ENCODE measurements at places on chromosomes 7 and 10. TPM values are rescaled to one million over a fixed set of nuclear protein-coding genes. Genes with fewer than 3 reads are reported as not detected.
A peak's percentile ranks its signal among the peaks of the same experiment; 100 is the strongest.

Gene SPDYE16
- total RNA-seq: not detected

Gene SPDYE2
- total RNA-seq: not detected

Gene MKI67
- total RNA-seq: 242 TPM

Gene ZNF365
- total RNA-seq: 0.56 TPM

Gene ATOH7
- not detected for total RNA-seq

Gene UTF1
- total RNA-seq: not detected

Gene INPP5A
- total RNA-seq: 21.8 TPM

- DNase-seq: no peak
Measured at GRCh38 chr10:95513941-95514392, 47.2 kb downstream of the SORBS1 start.

GRCh38 chr10:58457761-58458616 lies 54.7 kb upstream of the BICC1 start:
- DNase-seq: peak; percentile 73

- DNase-seq: no peak
Measured at GRCh38 chr10:74415146-74415839, 264.3 kb downstream of the ADK start.

GRCh38 chr10:86851328-86852207 lies 95.1 kb downstream of the BMPR1A start:
- DNase-seq: peak; percentile 84

- DNase-seq: no peak
Measured at GRCh38 chr7:77685233-77685632, 11.0 kb upstream of the RSBN1L start.

DNA sequence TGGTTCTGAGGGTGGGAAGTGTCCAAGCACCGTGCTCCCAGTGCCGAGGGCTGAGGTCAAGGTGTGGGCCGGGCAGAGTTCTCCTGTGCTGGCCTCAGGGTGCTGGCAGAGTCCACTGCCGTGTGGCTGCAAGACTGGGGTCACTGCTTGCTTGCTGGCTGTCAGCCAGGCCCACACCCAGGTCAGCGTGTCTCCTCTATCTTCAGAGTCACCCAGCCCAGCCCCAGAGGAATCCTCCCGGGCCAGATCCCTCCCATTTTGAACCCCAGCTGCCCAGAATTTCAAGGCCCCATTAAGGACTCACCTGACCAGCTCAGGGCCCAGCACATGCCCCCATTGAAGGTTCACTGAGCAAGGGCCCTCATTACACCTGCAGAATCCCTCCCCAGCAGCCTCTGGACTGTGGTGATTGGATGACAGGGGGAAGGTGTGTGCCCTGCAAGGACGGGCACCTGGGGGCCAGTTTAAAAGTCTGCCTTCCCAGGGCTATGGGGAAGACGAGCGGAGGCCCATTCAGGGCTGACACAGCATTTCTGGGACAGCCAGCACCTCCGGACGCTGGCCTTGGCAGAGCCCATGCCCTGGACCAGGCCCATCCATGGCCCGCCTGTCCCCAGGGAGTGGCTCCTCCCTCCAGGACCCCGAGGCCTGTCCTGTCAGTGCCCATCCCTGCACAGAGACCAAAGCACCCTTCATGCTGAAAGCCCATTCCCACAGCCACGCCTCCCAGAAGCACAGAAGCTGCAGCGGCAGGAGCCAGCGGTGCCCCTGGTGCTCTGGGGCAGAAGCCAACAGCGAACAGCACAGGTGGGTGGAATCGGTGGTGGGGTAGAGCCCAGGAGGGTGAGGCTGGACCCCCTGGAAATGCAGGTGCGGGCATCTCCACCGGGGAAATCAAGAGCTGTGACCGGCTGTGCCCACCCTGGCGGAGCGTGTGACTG lies 45.1 kb upstream of the PPP2R2D start:
- DNase-seq: no peak

GRCh38 chr10:7950981-7951847 lies 103.3 kb upstream of the GATA3 start:
- no peak for DNase-seq

DNA sequence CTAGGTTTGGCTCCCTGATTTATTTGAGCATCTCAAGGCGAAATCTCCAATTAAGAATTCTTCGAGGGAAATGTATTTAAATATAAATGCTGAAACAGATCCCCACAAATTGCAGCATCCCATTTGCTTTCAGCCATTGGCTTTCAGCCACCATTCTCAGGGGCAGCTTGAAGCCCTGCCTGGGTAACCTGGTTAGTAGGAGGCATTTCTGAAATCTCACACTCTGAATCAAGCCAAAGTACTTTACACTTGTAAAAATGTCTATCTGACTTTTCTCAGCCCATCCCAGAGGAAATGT lies 49.1 kb downstream of the GCC1 start:
- DNase-seq: no peak

DNA sequence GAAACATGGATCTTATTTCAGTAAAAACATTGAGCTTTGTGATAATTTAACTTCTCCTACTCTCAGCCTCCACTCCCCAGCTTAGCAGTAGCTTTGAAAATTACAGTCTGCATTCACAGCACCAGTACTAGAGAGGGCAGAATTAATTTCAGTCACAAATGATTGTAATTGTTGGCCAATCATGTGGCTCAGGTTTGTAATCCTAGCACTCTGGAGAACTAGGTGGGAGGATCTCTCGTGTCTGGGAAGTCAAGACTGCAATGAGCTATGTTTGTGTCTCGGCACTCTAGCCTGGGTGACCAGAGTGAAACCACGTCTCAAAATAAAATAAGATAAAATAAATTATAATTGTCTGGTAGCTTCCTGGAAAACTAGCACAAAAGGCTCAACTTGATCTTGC lies 620.9 kb downstream of the TNS3 start:
- DNase-seq: no peak

DNA sequence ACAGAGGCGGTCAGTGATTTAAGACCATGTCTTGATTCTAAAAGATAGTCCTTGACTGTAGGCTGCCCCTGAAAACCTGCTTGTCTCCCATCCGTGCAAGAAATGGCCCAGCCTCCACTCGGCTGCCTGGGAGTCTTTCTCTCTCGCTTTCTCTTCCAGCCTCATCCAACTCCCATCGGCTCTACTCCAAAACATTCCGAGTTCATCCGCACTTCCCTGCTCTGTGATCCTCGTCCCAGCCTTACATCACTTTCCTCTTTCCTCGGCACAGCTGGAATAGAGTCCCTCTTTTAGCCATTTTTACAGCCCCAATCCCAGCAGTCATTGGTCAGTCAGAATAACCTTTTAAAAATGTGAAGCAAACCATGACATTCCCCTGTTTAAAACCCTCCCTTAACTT lies 135.1 kb downstream of the TAX1BP1 start:
- DNase-seq: no peak

- DNase-seq: no peak
Measured at GRCh38 chr10:69703766-69704630, 74.0 kb downstream of the FAM241B start.
